ENCODE measurements at places on chromosomes 7 and 10.
A peak's percentile ranks its signal among the peaks of the same experiment; 100 is the strongest.

GRCh38 chr10:58335306-58336005, 650 bp downstream of the UBE2D1 start:
- no peak for DNase-seq

- DNase-seq, result no peak
These were observed 41.9 kb downstream of the CREB3L2 start for GRCh38 chr7:137960020-137960419.

DNA sequence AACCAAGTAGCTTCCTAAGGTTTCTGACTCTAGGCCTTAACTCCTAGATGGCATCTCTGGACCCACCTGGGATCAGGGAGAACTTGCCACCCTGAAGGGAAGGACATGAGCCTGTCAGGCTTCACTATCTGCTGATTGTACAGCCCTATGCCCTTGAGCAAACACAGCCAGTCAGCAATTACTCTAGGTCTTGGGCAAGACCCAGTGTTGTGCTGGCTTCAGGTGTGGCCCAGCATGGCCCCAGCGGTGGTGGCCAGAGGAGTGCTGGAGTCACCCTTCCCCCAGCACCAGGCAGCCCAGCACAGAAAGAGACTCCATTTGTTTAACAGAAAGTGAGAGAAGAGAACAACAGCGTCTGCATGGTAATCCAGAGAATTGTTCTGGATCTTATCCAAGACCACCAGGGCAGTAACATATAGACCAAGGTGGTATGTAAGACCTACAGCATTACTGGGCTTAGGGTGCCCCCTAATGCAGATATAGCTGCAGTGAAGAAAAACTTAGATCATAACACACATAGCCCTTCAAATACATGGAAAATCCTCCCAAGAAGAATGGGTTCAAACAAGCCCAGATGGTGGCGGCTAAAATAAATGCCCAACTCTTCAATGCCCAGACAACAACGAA, 207.7 kb downstream of the MAGI2 start:
- DNase-seq, result no peak

GRCh38 chr7:125592331-125592730, 662.7 kb upstream of the POT1 start:
- no peak for DNase-seq

DNA sequence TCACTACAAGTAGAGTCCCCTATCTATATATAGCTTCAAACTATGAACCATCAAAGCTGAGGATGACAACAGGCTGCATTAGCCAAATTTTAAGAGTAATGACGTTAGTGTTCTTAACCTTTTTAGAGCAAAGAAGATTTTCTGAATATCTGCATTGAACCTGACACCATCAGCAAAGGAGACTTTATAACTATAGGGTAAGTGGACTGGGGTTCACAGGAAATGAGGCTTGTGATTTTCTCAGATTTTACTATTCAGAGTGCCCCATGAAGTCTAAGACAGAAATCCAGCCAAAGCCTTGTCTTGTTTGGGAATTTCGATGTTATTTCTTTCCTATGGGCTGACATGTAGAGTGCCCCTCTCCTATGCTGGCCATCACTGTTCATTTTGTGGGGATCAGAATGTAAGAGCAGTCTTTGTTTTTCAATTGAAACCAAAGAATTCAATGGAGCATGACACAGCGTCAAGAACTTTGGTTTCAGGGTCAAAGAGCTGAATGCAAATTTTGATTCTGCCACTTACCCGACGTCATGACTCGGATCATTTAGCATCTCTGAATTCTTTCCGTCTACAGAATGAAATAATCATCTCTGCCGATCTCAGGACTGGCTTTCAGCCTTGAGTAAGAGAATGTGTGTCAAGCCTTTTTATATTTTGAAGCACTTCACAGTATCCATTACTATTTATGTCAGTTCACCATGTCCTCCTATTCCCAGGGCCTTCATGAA, 52.7 kb downstream of the DENND11 start:
- no peak for DNase-seq

DNA sequence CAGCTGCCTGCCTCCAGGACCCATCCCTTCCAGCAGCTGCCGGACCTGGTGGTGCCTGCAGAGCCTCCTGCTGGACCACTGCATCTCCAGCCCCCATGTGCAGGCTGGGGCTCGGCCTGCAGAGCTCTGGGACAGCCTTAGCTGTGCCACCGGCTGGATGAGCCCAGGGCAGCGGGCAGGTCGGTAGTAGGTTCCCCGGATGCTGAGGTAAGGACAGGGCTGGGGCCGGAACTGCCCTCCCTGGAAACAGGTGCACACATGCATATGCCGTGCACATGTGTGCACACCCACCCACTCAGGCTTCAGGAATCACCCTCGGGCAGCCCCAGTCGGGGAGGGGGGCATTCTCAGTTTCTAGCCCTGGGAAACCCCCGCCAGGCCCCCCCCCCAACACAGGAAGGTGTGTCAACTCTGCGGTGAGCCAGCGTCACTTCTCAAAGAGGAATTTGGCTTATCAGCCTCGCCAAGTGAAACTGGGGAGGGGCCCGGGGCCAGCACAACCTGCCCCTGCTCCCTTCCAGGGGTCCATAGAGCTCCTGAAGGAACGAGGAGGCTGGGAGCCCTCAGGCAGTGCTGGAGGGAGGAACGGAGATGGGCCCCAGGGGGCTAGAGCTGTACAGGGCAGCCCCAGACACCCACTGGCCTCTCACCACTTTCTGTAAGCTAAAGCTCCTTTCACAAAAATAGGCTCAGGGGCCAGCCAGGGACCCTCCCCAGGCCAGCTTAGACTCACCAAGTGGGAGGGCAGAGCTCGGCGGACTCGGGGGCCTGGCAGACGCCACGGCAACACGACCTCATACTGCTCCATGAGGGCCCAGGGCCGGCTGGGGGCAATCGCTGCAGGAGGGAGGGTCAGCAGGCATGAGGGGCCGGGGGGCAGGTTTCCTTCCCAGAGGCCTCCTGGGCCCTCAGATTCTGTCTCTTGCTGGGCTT, 1.7 kb downstream of the ADAM8 start:
- peak; percentile 90 for DNase-seq

DNA sequence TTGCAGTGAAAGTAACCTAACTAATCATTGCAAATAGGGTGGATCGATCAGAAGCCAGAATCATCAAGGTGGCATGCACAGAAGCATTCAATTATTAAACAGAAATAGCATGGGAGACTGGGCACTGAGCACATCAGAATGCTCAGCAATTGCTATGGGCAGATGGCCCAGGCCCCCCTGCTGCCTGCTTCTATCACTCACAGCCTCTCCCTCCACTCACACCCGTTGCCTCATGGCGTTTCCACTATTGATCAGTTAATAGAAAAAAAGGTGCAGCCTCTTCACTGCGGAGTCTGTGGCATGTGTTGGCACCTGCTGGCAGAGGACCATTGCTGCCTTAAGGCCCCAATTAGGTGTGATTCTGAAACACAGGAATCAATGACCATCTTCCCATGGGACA, 11.2 kb upstream of the HTR5A start:
- DNase-seq, result no peak

DNA sequence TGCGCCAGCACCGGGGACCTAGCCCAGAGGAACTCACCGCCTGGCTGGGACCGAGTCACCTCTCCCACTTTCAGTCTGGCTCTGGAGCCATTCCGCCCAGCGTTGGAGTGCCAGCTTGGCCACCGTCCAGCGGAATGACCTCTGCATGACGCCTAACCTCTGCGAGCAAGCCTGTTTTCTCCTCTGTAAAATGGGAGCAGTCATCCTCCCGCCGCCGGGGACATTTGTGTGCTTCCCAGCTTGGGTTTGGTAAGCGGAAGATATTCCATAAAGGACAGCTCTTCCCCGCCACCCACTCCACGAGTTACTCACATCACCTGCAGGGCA, 1.3 kb upstream of the ZCCHC24 start:
- DNase-seq, result no peak

DNA sequence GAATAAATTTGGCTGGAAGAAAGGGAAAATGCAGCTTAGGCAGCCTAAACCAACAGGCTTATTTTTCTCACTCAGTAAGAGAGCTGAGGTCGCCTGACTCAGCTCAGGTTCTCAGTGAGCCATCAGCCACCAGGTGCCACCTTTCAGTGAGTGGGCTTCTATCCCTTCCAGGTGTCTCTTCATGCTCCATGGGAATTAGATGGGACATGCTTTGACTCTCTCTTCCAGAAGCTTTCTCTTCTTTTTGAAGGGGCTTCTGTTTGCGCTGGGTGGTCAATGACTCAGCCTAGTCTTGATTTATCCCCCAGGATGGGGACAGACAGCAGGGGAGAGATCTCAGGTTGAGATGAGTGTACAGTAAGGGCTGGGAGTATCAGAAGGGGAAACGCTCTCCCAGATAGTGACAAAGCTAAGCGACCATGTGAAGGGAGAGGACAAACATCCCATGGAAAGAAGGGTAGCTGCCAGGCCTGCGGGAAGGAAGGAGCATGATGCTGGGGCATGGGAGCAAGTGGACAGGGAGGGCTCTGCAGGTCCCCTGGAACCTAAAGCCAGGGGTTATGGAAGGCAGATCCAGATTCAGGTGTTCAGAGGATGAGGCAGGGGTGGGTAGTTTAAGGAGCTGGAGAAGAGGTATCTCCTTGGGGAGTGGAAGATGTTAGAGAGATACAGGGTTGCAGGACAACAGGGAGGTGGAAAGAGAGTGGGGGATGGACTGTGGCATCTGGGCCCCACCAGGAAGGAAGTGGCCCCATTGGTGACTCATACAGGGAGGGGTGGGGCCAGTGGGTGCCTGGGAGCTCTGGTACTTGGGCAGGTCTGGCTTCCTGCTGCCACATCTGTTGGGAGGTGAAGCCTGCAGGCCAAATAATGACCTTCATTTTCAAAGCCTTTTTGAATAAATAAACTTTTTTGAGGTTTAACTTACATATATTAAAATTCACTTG, 32.5 kb downstream of the OGDH start:
- DNase-seq, result peak; percentile 88
